ENCODE measurements at places on chromosomes 7 and 10.
A peak's percentile ranks its signal among the peaks of the same experiment; 100 is the strongest.

GRCh38 chr10:111430070-111430469 lies 353.2 kb downstream of the ADRA2A start:
- DNase-seq: no peak

- DNase-seq: peak; percentile 94
Measured at GRCh38 chr7:48088559-48089045, 463 bp upstream of the UPP1 start.

DNA sequence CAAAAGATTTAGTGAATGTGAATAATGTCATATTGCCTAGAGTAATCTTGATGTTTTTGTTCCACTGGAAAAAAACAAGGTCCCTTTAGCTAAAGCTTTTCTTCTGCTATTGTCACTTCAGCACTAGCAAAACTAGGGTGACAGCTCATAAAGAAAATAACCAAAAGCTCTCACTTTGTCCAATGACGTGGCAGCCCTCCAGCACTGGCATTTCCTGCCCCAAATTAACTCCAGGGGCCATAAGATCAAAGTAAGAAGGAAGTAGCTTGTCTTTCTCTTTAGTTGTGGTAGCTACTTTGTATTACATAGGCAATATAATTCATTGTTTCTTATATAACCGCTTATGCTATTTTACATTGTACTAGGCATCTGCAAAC lies 47.3 kb downstream of the LRRN3 start:
- peak; percentile 35 for DNase-seq

- DNase-seq: no peak
Measured at GRCh38 chr7:147170341-147171012, 1053.9 kb downstream of the CNTNAP2 start.

GRCh38 chr7:127995881-127996215 lies 35.4 kb downstream of the LRRC4 start:
- no peak for DNase-seq

- peak; percentile 3 for DNase-seq
Measured at GRCh38 chr10:27998178-27998953, 513 bp downstream of the ODAD2 start.

- DNase-seq: peak; percentile 96
Measured at GRCh38 chr7:66183700-66184099, 21.4 kb upstream of the TPST1 start.

DNA sequence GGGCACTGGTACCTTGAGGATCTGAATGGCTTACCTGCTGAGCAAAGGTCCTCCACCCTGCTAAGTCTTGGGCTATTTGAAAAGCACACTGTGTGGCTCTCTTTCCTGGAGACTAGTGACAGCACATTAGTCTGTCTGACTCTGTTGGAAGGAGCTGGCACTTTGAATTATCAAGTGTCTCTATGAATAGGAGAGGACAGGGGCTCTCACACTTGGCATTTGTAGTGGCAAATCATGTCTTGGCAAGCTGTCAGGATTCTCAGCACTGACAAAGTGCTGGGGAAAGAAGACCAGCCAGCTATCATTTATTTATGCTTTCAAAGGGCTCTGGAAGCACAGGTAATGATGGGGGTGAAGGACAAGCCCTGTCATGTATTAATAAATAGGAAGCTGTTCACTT lies 62.8 kb downstream of the MTPN start:
- no peak for DNase-seq

DNA sequence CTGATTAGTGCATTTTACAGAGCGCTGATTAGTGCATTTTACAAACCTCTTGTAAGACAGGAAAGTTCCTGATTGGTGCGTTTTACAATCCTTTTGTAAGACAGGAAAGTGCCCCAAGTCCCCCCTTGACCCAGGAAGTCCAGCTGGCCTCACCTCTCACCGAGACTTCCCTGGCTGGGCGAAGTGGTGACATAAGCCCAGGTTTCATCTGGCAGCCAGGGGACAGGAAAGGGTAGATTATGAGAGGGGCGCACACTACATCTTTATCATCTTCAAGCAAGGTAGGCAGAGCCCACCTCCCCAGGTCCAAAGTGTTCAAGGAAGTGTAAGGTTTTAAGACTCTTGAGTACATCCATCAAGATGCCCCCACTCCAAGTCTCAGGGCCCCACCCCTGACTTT lies 5.5 kb upstream of the GDF10 start:
- DNase-seq: no peak

GRCh38 chr10:113691381-113691780 lies 11.7 kb downstream of the CASP7 start:
- DNase-seq: no peak
